ENCODE measurements at places on chromosomes 12 and 14.
A peak's percentile ranks its signal among the peaks of the same experiment; 100 is the strongest.

- no peak for DNase-seq
These were observed 161.1 kb downstream of the SNAPC1 start for GRCh38 chr14:61923348-61923747.

DNA sequence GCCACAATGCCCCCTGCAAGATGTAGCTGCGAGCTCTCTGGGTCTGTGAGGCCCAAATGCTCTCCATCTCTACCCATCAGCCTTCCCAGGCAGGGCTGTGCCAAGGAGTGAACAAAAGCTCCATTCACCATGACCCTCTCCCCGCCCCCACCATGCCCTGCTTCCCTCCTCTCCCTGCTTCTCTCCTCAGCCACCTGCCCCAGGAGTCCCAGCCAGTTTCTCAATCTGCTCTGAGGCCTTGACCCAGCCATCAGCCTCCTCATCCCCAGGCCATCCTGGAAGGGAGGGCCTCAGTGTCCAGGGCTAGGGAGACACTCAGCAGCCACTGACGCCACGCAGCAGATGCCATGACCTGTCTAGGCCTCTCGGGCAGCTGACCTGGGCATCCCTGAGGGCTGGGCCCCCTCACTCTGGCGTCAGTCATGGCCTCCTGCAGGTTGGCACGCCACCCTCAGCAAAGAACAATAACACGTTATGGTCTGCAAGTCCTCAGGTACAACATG is 8.5 kb upstream of the KRT5 start:
- DNase-seq, result no peak

- DNase-seq, result no peak
These were observed 207.1 kb downstream of the GALC start for GRCh38 chr14:87785897-87786296.

- no peak for DNase-seq
These were observed 23.3 kb upstream of the GYS2 start for GRCh38 chr12:21627924-21628323.

DNA sequence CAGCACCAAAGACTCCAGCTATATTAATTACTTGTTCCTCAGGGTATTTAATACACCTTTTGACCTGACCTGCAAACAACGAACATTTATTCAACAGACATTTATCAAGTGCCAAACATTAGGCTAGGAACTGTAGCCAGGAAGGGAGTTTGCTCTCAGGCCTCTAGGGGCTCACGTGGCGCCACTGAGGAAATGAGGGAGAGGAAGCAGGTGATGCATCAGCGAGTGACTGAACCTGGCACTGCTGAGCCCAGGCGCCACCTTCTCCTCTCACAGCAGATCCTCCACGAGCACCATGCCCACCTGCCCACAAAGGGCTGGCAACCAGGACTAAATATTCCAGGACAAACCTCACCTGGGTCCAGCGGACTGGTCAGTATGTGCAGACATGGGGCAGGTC is 50.2 kb downstream of the SETD3 start:
- peak; percentile 9 for DNase-seq

- no peak for DNase-seq
These were observed 104.6 kb downstream of the SAMD4A start for GRCh38 chr14:54671537-54671936.

DNA sequence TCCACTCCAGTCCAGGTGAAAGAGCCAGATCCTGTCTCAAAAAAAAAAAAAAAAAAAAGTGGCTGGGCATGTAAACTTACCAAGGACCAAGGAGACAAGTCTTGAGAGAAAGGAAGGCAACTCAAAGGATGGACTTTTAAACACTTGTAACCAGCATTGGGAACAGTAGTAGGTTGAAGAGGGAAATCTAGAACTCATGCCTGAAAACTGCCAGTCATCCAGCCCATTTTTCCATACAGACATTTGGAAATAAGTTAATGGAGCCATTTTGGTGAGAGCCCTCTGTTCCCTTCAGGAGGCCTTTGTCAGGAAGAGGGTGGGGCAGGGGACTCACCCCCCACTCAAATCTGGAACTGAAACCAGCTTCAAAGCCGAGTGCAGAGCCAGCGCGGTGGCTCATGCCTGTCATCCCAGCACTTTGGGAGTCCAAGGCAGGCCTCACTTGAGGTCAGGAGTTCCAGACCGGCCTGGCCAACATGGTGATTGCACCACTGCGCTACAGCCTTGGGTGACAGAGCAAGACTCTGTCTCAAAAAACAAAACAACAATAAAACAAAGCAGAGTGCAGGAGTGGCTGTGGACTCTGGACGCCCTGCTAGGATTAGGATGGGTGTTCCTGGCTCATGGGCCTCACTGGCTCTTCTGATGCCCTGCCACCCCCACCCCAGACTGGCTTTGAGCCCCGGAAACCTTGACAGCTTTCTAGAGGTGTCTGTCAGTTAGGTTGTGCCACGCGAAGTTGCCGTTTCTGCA is 1.6 kb upstream of the MLXIP start:
- DNase-seq, result no peak

GRCh38 chr12:70966996-70967790 is 46.7 kb upstream of the PTPRR start:
- DNase-seq, result no peak

DNA sequence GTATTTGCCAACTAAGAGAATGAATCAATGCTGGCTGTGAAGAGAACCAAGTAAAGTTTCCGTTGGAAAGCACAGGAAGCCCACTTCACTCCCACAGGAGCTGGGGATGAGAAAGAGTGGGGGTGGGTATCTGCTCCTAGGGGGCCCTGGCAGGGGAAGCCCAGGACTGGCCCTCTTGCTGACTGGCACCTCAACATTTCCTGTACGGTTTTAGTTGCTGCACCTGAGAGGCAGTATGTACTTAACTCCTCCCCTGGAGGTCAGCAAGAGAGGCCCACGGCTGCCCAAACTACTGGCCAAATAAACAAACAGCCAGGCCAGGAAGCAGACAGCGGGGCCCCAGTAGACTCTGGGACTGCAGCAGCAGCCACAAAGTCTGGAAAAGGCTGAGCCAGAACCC is 33.8 kb upstream of the VWF start:
- no peak for DNase-seq

DNA sequence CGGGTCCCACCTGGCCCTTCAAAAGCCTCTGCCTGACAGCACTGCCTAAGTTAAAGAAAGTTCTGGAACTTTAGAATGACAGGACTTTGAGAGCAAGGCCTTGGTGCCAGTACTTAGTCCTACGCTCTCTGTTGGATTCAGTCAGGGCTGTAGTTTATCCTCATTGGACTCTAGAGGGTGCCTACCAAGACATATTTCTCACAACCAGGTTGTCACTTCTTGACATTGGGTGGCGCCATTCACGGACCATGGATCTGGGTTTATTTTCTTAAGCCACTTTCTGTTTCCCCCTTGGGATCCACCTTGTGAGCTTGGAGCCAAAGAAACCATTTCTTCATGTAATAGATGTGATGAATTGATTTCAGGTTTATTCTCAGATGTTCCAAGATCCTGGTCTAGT is 787.0 kb upstream of the TBX3 start:
- DNase-seq, result no peak

All from T-helper 1 cell (primary cell).